ENCODE measurements at places on chromosomes 12 and 14.

GRCh38 chr12:47775100-47775911, 2.3 kb downstream of the SLC48A1 start:
- no peaks in the 10 kb centered on the region for H3K27me3 ChIP-seq
- peak overlapping the region; percentile 74 for H3K27ac ChIP-seq
- no peak overlapping the region for H3K4me3 ChIP-seq
- no peaks in the 10 kb centered on the region for H3K36me3 ChIP-seq
- H3K4me1 ChIP-seq = peaks cover 21% of the 10 kb centered on the region
- no peak for DNase-seq

- H3K27me3 ChIP-seq = no peaks in the 10 kb centered on the region
- H3K27ac ChIP-seq = no peak overlapping the region
- no peak overlapping the region for H3K4me3 ChIP-seq
- no peak for DNase-seq
- no peaks in the 10 kb centered on the region for H3K36me3 ChIP-seq
Observed at GRCh38 chr14:87847216-87847755, 145.7 kb downstream of the GALC start.

DNA sequence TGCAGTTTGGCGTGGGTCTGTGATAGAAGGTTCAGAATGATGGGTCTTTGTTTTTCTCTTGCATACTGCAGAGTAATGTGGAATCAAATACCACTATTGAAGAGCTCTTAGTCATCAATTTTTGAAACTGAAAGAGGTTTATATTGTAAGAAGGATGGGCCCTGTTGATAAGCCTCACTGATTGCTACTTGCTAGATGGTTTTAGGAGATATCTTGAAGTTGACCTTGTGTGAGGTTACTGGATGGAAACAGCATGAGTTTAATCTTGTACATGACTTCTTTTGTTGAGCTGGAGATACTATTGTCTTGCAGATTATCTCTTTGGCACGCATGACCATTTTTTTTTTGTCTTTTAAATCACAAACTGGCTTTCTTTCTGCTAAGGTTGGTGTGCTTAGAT, 13.8 kb downstream of the BICD1 start:
- no peaks in the 10 kb centered on the region for H3K27me3 ChIP-seq
- no peaks in the 10 kb centered on the region for H3K36me3 ChIP-seq
- H3K27ac ChIP-seq = no peak overlapping the region

- no peaks in the 10 kb centered on the region for H3K36me3 ChIP-seq
- H3K27me3 ChIP-seq = no peaks in the 10 kb centered on the region
- H3K27ac ChIP-seq = no peak overlapping the region
- DNase-seq = no peak
- H3K4me1 ChIP-seq = peaks cover 7% of the 10 kb centered on the region
- no peak overlapping the region for H3K4me3 ChIP-seq
Observed at GRCh38 chr12:3722368-3722767, 30.5 kb downstream of the CRACR2A start.

GRCh38 chr12:14283489-14284144, 81.9 kb upstream of the ATF7IP start:
- DNase-seq = no peak
- no peaks in the 10 kb centered on the region for H3K36me3 ChIP-seq
- no peaks in the 10 kb centered on the region for H3K4me1 ChIP-seq

DNA sequence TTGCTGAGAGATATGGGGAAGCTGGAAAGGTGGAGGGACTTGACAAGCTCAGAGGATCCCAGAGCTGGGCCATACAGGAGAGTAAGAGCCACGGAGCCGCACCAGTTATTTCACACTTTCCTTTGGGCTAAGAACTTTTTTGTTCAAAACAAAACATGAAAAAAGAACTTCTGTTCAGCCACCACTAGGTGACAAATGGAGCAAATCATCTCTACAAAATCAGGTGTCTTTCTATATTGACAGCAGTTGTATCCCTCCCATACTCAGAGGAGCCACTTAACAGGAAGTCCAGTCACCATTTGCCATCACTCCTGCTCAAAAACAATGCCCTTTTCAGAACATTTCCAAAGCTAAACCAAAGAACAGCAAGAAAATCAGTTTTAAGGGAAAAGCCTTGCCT, 70.3 kb upstream of the DBX2 start:
- H3K27ac ChIP-seq = no peak overlapping the region
- H3K4me3 ChIP-seq = no peak overlapping the region
- H3K4me1 ChIP-seq = no peaks in the 10 kb centered on the region
- DNase-seq = no peak
- no peaks in the 10 kb centered on the region for H3K27me3 ChIP-seq
- no peaks in the 10 kb centered on the region for H3K36me3 ChIP-seq

DNA sequence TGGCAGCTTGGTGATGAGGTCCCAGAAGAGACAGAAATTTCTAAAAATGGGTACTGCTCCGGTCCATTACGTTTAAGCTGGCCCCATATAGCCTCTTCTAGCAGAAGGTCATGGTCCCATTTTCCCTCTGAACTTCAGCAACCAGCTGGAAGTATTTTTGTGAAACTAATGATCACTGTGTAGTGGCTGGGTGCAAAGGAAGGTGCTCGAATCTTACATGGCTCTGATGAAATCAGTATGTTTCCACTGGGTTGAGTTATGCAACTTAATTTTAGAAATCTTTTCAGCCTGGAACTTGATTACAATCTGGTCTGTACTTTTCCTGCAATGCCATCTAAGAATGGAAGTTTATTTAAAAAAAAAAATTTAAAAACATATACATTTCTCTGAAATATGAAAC, 228.5 kb downstream of the FOXN3 start:
- H3K4me3 ChIP-seq = no peak overlapping the region
- no peaks in the 10 kb centered on the region for H3K27me3 ChIP-seq
- no peak overlapping the region for H3K27ac ChIP-seq
- H3K36me3 ChIP-seq = peaks cover 12% of the 10 kb centered on the region

- H3K4me3 ChIP-seq = no peak overlapping the region
- DNase-seq = no peak
- no peaks in the 10 kb centered on the region for H3K36me3 ChIP-seq
- no peaks in the 10 kb centered on the region for H3K27me3 ChIP-seq
- H3K27ac ChIP-seq = no peak overlapping the region
Observed at GRCh38 chr14:70842851-70843462, 33.6 kb upstream of the MAP3K9 start.

GRCh38 chr12:19647806-19648556, 208.7 kb downstream of the AEBP2 start:
- no peak overlapping the region for H3K4me3 ChIP-seq
- DNase-seq = no peak
- H3K4me1 ChIP-seq = no peaks in the 10 kb centered on the region
- H3K27ac ChIP-seq = no peak overlapping the region
- H3K27me3 ChIP-seq = no peaks in the 10 kb centered on the region

GRCh38 chr12:130476451-130477135, 138.9 kb downstream of the PIWIL1 start:
- no peaks in the 10 kb centered on the region for H3K4me1 ChIP-seq
- H3K27ac ChIP-seq = no peak overlapping the region
- DNase-seq = no peak
- H3K27me3 ChIP-seq = no peaks in the 10 kb centered on the region

DNA sequence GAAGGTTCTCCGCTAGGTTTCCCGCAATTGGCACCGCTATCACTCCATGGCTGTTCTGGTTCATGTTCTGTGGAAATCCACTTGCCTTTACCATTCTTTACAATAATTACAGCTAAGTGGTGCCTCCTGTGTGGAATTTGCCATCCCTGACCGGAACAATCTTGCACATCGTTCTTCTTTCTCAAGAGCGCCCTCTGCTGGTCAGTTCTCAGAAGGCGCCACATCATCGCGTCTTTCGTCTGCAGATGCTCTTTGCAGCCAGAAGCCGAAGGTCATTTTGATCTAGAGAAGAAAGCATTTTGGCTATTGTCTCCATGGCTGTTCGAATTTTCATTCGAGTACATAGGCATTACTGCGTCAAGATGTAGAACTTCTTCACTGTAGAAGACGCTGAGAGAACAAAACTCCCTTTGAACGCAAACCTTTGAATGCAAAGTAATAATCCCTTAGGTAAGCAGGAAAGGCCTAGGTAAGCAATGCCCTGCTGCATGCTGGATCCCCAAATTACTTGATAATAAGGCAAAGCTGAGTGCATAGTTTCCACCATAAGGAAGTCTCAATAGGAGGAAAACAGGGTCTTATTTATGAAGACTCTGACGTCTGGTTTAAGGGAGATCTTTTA, 10.1 kb upstream of the RTRAF start:
- H3K4me3 ChIP-seq = no peak overlapping the region
- DNase-seq = peak; percentile 75
- H3K36me3 ChIP-seq = no peaks in the 10 kb centered on the region
- no peaks in the 10 kb centered on the region for H3K27me3 ChIP-seq
- peaks cover 4% of the 10 kb centered on the region for H3K4me1 ChIP-seq
- H3K27ac ChIP-seq = no peak overlapping the region

GRCh38 chr14:95514131-95515079, 2.0 kb downstream of the SYNE3 start:
- H3K4me1 ChIP-seq = peaks cover 61% of the 10 kb centered on the region
- no peak for DNase-seq
- H3K4me3 ChIP-seq = peak overlapping the region; percentile 64
- H3K27me3 ChIP-seq = no peaks in the 10 kb centered on the region
- H3K36me3 ChIP-seq = no peaks in the 10 kb centered on the region
- no peak overlapping the region for H3K27ac ChIP-seq
